ENCODE measurements at places on chromosomes 12 and 14. TPM values are rescaled to one million over a fixed set of nuclear protein-coding genes. Genes with fewer than 3 reads are reported as not detected.

DNA sequence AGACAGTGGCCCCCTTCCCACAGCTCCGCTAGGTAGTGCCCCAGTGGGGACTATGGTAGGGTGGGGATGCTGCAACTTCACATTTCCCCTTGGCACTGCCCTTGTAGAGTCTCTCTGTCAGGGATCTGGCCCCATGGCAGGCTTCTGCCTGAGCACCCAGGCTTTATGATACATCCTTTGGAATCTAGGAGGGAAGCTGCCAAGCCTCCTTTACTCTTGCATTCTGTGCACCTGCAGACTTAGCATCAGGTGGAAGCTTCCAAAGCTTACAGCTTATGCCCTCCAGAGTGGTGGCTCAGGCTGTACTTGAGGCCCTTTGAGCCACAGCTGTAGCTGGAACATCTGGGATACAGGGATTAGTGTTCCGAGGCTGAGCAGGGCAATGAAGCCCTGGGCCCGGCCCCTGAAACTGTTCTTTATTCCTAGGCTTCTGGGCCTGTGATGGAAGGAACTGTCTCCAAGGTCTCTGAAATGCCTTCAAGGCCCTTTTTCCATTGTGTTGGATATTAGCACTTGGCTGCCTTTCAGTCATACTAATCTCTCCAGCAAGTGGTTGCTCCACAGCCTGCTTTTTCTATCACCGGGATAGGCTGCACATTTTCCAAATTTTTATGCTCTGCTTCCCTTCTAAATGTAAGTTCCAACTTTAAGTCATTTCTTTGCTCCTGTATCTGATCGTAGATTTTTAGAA, 22.2 kb upstream of the OR6J1 start:
- DNase-seq = no peak

DNA sequence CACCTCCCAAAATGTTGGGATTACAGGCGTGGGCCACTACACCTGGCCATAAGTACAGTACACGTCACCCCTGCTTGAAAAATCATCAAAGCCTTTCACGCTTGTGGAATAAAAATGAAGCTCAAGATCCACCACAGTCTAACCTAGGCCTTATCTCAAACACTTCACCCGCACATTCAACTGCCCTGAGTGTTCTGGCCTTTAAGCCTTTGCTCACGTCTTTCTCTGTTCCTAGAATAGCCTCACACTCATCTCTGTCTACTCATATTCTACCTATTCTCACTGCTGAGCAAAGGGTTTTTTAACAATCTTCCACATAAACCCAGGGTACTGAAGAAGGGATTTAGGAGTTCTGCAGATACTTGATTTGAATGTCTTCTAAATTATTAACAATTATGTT, 9.9 kb downstream of the CALCOCO1 start:
- no peak for DNase-seq

- DNase-seq = no peak
These were observed 807 bp downstream of the B4GALNT3 start for GRCh38 chr12:460261-461230.

GRCh38 chr12:53058674-53059433, 9.0 kb downstream of the TNS2 start:
- DNase-seq = no peak

GRCh38 chr14:22646570-22647254, 2.6 kb upstream of the OR6J1 start:
- no peak for DNase-seq

DNA sequence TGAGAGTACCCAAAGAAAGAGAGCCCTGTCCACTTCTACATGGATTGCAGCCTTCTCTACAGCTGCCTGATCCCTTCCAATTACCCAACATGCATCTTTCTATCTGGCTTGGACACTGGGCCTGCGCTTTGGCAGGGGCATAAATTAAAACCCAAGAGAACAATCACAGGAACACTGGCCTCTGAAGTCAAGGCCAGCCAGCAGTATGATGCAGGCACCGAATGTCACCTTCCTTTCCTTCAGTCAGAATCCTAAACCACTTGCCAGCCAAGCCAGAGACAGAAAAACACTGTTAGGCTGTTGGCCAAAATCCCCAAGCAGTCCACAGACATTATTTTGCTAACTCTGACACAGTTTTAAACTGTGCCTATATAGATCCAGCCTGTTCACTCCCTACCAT, 113.7 kb downstream of the DUSP6 start:
- peak; percentile 67 for DNase-seq

GRCh38 chr12:62221107-62221506, 39.1 kb upstream of the USP15 start:
- DNase-seq = no peak

DNA sequence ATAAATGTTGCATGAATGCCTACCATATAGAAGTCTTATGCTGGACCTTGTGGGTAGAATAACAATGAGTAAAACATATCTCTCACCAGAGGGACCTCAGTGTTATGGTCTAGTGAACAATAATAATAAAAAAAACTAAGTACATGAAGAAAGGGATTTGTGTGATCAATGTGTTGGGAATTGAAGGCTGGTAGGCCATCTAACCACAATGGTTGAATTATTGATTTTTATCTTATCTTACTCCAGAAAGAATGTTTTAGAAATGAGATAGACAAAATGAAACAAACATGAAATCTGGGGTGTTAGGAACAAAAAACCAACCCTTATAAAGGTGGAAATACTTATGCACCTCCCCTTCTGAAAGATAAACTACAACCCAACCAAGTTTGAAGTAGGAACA, 243.9 kb upstream of the LRIG3 start:
- no peak for DNase-seq

- DNase-seq = no peak
These were observed 163.0 kb upstream of the TMCC3 start for GRCh38 chr12:94813314-94813713.

GRCh38 chr12:76374386-76375020, 26.3 kb upstream of the BBS10 start:
- no peak for DNase-seq

DNA sequence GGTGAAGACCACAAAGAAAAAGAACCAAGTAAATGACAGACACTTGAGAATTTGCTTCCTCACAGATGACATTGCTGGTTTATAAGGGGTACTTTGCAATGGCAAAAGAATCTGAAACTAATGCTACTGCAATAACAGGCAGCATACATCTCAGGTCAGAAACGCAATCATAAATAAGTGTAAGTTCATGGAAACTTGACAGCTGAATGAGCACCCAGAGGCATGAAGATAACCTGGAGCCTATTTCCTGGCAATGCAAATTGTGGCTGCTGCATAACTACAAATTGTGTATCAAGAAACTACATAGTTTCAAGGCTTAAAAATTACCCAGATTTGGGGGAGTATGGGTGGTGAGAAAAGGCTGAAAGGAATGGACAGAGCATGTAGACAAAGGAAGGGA, 8.5 kb upstream of the MYO1A start:
- DNase-seq = no peak

- no peak for DNase-seq
These were observed 3.5 kb upstream of the KCNK10 start for GRCh38 chr14:88326352-88327103.

DNA sequence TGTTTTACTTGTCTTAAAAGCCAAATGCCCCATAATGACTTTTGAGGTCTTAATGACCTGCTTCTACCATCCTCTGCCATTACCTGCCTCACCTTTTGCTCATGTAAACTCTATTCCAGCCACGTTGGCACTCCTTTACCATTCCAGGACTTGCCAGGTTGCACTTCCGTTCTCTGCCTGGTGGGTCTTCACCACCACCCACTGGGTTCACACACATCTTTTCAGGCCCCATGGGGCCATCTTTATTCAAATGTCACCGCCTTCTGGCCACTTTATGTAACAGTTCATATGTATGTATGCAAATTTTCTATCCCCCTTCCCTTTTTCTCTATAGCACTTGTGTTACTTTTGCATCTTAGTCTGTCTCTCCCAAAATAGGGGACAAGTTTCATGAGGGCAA, 57.7 kb downstream of the ATP2A2 start:
- no peak for DNase-seq

The IAPP gene
- total RNA-seq = not detected

The AJUBA gene
- total RNA-seq = 24.6 TPM

The PRR13 gene
- 38.8 TPM for total RNA-seq

The FGF23 gene
- total RNA-seq = 0.08 TPM

The GALNT9 gene
- total RNA-seq = 10.8 TPM
